T-helper 2 cell treated with Interferon-gamma antibody and Interleukin-4, amounts not matched to agents 5 μg/mL and 100 μg/mL, for 36 hours (primary cell): ENCODE measurements at places on chromosomes 13 and 19.

GRCh38 chr19:33416307-33417215 is 43.1 kb downstream of the CEBPG start:
- peak; percentile 48 for DNase-seq

- no peak for DNase-seq
Observed at GRCh38 chr13:66745307-66745706, 484.8 kb downstream of the PCDH9 start.

GRCh38 chr13:112074139-112074865 is 7.4 kb downstream of the SOX1 start:
- DNase-seq: no peak

DNA sequence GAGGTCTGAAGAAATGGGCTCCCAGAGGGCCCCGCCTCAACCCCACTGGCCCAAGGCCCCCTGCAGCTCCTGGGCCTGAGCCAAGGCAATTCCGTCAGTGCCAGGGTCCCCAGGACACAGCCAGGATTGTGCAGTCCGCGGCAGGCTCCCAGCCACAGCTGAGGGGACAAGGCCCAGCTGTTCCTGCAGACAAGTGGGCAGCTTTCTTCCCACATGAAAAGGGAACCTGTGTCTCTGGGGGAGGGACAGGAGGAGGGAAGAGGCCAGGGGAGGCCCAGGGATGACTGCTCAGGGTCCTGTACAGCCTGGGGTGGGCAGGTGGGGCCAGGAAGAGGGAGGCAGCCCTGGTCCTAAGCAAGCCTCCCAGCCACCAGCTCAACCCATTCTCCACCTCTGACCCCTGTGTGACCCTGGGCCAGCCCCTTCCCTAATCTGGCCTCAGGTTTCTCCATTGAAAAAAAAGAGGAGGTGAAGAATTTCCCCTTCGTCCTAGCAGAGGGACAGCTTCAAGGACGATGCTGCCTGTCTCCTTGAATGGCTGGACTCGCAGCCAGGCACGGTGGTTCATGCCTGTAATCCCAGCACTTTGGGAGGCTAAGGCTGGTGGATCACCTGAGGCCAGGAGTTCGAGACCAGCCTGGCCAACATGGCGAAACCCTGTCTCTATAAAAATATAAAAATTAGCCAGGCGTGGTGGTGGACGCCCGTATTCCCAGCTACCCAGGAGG is 20.5 kb upstream of the VSTM2B start:
- DNase-seq: no peak

DNA sequence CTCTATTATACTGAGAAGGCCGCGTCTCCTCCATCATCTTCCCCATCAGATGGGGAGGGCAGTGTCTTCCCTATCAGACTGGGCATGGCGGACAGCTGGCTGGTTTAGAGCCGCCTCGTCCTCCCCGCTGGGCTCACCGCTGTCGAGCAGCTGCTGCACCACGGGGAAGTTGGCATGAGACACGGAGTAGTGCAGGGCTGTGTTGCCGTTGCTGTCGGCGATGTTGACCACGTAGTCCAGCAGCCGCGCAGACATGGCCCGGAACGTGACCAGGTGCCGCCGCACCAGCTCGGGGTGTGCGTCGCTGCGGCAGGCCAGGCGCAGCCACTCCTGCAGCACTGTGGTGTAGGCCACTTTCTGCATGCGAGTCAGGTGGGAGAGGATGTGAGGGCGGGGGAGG is 18.8 kb upstream of the SPC24 start:
- DNase-seq: no peak

- no peak for DNase-seq
Observed at GRCh38 chr19:18164072-18164471, 9.5 kb upstream of the IFI30 start.

DNA sequence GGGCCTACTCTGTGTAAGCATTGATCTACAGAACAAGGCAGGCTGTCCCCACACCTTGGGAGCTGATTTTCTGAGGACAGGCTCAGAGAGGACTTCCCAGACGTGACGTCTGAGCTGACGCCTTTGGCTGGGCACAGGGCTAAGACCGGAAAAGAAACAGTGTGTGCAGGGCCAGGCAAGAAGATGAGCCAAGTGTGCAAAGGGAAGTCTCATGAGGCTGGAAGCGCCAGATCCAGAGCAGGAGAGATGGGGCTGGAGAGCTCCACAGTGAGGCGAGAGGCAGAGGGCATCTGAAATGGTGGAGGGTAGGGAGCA is 12.7 kb downstream of the IGLON5 start:
- DNase-seq: no peak

GRCh38 chr19:1252821-1253513 is 4.6 kb downstream of the MIDN start:
- DNase-seq: peak; percentile 77

DNA sequence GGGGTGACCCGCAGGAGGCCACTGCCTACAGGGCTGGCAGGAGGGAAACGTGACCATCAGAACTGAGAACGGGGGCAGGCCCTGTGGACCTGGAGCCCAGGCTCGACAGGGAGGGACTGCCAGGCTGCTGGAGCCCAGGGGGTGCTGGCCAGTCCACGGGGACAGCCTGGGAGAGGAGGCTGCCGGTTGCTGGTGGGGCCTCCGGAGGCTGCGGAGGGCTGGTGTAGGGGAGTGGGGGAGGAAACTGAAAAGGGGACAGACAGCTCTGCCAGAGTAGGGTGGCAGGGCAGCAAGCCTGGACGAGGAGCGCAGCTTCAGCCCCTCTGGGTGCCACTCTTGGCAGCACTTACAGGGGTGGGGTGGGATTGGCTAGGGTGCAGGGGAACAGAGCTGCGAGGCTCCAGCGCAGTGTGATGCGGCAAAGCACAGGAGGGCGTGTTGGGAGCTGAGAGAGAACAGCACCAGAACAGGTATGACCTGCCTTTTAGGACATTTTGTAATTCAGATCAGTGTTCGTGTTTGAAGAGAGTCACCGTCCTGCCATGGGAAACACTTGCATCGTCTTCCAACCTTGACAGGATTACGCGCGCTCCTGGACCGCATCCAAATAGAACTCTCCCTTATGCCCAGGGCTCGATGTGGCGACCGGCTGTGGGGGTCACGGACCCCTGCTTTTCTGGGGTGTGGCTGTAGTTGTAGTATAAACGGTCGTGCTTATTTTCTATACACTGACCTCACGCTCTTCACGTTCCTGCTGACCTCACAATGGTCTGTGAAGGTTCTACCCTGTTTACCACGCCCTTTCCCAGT is 19.9 kb upstream of the ARHGEF7 start:
- no peak for DNase-seq

GRCh38 chr19:7318176-7318575 is 24.0 kb upstream of the INSR start:
- DNase-seq: no peak

- no peak for DNase-seq
Observed at GRCh38 chr13:81577601-81578195, 1236.8 kb upstream of the SPRY2 start.

DNA sequence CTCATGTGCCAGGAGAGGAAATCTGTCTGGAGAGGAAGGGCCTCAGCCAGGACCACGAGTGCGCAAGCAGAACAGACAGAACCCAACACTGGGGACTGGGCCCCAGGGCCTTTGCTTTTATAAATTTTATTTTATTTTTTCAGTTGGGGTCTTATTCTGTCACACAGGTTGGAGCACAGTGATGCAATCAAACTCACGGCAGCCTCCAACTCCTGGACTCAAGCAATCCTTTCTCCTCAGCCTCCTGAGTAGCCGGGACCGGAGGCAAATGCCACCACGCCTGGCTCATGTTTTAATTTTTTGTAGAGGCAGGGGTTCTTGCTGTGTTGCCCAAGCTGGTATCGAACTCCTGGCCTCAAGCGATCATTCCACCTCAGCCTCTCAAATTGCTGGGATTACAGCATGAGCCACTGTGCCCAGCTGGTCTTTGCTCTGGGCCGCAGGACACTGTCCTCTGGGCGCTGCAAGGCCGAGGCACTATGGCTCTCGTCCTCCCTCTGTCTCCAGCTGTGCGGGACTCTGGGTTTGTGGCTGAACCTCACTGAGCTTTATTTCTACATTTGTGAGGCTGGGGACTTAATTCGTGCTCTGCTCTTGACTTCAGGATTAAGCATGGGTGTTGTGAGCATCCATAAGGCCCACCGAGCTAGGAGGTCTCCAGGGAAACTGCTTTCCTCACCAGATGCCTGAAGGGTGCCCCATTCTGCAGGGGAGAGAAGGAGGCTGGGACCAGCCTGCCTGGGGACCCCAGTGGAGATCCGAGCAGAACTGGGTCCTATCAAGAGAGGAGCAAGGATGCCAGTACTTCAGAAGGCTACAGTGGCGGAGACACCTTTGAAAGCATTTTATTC is 144.2 kb upstream of the VSTM2B start:
- DNase-seq: no peak

GRCh38 chr13:30134578-30134977 is 172.8 kb downstream of the KATNAL1 start:
- DNase-seq: no peak

DNA sequence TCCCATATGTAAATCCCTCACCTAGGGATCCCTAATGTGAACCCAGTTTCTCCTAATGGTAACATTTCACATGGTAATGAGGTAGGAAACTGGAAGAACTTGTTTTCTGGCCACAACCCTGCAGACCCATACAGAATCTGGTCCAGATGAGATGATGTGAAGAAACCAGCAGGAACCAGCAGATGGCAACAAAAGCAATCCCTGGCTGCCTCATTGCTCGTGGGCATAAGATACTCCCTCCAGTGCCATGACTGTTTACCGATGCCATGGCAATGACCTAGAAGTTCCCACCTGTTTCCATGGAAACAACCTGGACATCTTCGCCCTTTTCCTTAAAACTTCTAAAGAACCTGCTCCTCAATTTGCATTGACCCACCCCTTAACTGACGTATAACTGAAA is 1.4 kb upstream of the CD209 start:
- DNase-seq: no peak

DNA sequence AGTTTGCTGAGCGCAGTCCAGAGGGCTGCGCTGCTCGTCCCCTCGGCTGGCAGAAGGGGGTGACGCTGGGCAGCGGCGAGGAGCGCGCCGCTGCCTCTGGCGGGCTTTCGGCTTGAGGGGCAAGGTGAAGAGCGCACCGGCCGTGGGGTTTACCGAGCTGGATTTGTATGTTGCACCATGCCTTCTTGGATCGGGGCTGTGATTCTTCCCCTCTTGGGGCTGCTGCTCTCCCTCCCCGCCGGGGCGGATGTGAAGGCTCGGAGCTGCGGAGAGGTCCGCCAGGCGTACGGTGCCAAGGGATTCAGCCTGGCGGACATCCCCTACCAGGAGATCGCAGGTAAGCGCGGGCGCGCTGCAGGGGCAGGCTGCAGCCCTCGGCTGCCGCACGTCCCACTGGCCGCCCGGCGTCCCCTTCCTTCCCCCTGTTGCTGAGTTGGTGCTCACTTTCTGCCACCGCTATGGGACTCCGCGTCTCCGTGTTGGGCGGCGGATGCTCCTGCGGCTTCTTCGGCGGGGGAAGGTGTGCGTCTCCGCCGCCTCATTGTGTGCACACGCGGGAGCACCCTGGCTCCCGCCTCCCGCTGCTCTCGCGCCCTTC is 772 bp downstream of the GPC6 start:
- no peak for DNase-seq

GRCh38 chr19:38464421-38465082 is 31.1 kb downstream of the RYR1 start:
- DNase-seq: no peak

GRCh38 chr13:71861769-71862458 is 5.1 kb downstream of the DACH1 start:
- DNase-seq: no peak

- no peak for DNase-seq
Observed at GRCh38 chr13:100581504-100581903, 7.1 kb downstream of the GGACT start.

- DNase-seq: no peak
Observed at GRCh38 chr13:34808649-34809048, 133.4 kb upstream of the NBEA start.

DNA sequence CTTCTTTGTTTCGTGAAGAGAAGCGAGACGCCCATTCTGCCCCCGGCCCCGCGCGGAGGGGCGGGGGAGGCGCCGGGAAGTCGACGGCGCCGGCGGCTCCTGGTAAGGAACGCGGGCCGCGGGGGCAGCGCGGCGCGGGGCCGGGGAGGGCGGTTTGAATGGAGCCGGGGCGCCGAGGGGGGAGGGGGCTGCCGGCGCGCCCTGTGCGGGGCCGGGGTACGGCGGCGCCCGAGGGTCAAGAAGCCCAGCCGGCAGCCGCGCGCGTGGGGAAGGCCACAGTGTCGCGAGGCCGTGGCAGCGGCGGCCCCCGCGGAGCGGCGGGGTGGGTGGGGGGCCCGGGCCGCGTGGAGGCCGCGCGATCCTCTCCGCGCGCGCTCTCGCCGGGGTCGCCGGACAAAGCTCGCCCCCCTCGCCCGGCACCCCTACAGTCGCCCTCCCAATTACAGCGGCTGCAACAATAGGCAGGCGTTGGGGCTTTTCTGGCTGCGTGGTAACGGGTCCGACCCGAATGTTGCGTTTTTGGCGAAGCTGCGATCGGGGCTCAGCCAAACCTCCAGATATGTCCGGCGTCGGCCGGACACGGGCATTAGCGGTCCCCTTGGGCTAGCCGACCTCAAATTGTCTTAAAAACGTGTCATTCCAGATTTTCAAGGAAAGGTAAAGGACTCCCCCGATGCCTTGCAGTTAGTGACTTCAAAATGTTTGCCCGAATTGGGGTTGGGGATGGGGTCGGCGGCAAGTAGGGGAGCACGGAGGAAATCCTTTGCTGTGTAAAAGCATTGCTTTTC is 437 bp downstream of the SMARCA4 start:
- DNase-seq: no peak

DNA sequence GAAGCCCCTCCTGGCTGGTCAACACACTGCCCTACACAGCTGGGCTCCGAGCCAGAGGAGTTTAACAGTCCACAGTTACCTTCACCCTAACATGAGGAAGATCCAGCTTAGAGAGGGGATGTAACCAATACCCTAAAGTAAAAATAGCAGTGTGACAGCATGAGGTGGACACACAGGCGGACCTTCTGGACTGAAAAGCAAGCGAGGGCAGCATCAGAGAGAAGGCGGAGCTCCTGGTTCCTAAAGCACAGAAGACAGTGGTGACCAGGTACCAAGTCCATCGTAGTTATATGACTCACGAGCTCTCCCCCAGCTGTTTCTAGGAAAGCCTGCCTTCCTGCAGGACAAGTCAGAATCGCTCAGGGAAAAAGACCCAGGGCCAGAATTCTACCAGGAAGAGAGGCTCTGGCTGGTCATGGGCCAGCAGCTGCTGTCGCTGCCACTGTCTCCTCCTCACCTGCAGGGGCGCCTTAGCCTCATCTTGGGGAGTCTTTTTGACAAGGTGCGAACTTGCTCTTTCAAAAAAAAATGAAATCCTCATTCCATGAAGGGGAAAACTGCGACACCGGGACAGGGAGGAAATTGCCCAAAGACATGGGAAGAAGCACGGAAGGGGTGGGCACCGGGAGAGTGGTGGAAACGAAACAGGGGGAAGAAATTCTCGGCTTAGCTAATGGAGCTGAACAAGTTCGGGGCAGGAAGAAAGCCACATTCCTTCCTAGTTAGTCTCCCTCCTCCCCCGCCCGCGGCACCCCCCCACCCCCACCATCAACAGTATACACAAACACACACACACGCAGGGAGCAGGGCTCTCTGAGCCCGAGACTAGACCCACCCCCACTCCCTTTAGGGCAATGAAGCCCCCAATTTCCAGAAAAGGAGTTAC is 1.7 kb downstream of the ELL start:
- peak; percentile 59 for DNase-seq

GRCh38 chr19:49210901-49211451 is 53.4 kb downstream of the TRPM4 start:
- DNase-seq: no peak

GRCh38 chr13:24922387-24922744 is 158.4 kb downstream of the RNF17 start:
- no peak for DNase-seq
